ENCODE measurements at places on chromosomes 5 and 9. TPM values are rescaled to one million over a fixed set of nuclear protein-coding genes. Genes with fewer than 3 reads are reported as not detected.
A peak's percentile ranks its signal among the peaks of the same experiment; 100 is the strongest.

- no peak for DNase-seq
- no peaks in the 10 kb centered on the region for H3K27me3 ChIP-seq
- no peaks in the 10 kb centered on the region for H3K36me3 ChIP-seq
- no peaks in the 10 kb centered on the region for H3K4me1 ChIP-seq
- no peak overlapping the region for H3K4me3 ChIP-seq
Measured at GRCh38 chr5:126878085-126878484, 101.1 kb downstream of the LMNB1 start.

- H3K4me3 ChIP-seq, result no peak overlapping the region
- H3K27ac ChIP-seq, result no peak overlapping the region
- no peak for DNase-seq
- H3K27me3 ChIP-seq, result peaks cover 8% of the 10 kb centered on the region
Measured at GRCh38 chr9:81292056-81292805, 397.1 kb downstream of the TLE1 start.

DNA sequence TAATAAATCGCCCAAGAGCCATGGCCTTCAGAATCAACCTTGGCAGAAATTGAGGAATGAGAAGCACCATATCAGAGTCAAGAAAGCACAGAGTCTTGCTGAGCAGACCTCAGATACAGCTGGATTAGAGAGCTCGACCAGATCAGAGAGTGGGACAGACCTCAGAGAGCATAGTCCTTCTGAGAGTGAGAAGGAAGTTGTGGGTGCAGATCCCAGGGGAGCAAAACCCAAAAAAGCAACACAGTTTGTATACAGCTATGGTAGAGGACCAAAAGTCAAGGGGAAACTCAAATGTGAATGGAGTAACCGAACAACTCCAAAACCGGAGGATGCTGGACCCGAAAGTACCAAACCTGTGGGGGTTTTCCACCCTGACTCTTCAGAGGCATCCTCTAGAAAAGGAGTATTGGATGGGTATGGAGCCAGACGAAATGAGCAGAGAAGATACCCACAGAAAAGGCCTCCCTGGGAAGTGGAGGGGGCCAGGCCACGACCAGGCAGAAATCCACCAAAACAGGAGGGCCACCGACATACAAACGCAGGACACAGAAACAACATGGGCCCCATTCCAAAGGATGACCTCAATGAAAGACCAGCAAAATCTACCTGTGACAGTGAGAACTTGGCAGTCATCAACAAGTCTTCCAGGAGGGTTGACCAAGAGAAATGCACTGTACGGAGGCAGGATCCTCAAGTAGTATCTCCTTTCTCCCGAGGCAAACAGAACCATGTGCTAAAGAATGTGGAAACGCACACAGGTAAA lies 4.5 kb downstream of the NFX1 start:
- DNase-seq, result no peak
- H3K27ac ChIP-seq, result no peak overlapping the region
- no peaks in the 10 kb centered on the region for H3K27me3 ChIP-seq

- H3K4me1 ChIP-seq, result no peaks in the 10 kb centered on the region
- no peaks in the 10 kb centered on the region for H3K27me3 ChIP-seq
- no peak overlapping the region for H3K4me3 ChIP-seq
- no peaks in the 10 kb centered on the region for H3K36me3 ChIP-seq
- no peak for DNase-seq
- no peak overlapping the region for H3K27ac ChIP-seq
Measured at GRCh38 chr9:103319979-103320378, 324.8 kb downstream of the CYLC2 start.

DNA sequence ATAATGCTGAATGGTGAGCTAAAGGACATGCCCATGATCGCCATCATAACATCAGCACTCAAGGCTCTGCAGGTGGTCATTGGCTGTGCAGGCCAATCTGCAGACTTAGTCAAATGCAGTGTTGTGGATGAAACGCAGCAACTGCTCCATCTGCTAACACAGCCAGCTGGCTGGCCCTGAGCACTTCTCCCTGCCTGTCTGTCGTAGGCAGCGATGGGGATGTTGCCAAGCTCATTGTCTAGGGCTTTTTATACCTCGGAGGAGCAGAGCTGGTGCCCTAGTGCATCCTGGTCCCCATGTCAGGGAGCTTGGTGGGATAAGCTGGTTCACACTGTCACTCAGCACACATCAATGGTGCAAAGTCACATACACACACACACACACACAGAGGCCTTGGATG lies 189.4 kb downstream of the TENT4A start:
- no peaks in the 10 kb centered on the region for H3K27me3 ChIP-seq
- H3K36me3 ChIP-seq, result no peaks in the 10 kb centered on the region
- H3K4me1 ChIP-seq, result no peaks in the 10 kb centered on the region
- no peak overlapping the region for H3K4me3 ChIP-seq
- no peak overlapping the region for H3K27ac ChIP-seq
- DNase-seq, result no peak

- H3K4me1 ChIP-seq, result peaks cover 17% of the 10 kb centered on the region
- DNase-seq, result peak; percentile 30
- no peak overlapping the region for H3K4me3 ChIP-seq
- H3K27me3 ChIP-seq, result no peaks in the 10 kb centered on the region
Measured at GRCh38 chr5:113526421-113526820, 12.9 kb downstream of the YTHDC2 start.

DNA sequence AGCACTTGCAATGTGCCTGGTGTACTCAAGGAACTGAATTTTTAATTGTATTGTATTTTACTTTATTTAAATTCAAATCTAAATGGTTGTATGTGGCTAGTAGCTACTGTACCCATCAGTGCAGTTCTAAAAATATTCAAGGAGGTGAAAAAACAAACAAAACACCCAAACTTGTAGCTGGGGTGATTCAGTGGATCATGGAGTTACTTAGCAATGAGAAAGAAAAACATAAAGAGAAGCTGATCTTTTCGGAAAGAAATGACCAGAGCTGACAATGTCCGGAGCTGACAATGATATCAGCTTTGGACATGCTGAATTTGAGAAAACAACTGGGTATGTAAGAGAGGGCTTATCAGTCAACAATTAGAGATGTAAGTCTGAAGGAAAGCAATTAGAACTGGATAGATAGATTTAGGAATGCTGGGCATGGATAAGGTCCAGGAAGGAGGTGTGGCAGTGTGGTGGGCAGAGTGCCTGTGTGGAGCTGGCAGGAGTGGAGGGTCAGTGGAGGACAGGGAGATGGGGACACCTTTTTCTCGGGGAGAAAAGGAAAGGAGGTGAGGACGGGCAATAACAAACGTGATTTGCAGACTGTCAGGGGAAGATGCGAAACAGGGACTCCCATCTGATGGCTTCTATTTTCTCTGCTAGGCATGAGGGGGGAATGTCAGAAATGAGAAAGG lies 113.2 kb downstream of the DCP2 start:
- DNase-seq, result peak; percentile 11
- no peak overlapping the region for H3K4me3 ChIP-seq
- H3K36me3 ChIP-seq, result no peaks in the 10 kb centered on the region
- H3K27me3 ChIP-seq, result no peaks in the 10 kb centered on the region
- H3K4me1 ChIP-seq, result no peaks in the 10 kb centered on the region
- H3K27ac ChIP-seq, result no peak overlapping the region

GRCh38 chr9:98607787-98608186 lies 100.9 kb downstream of the GABBR2 start:
- peak overlapping the region; percentile 83 for H3K27ac ChIP-seq

GRCh38 chr5:147403651-147404640 lies 105.9 kb downstream of the DPYSL3 start:
- DNase-seq, result peak; percentile 98
- H3K27me3 ChIP-seq, result no peaks in the 10 kb centered on the region
- no peaks in the 10 kb centered on the region for H3K36me3 ChIP-seq
- peak overlapping the region; percentile 70 for H3K4me3 ChIP-seq

- no peaks in the 10 kb centered on the region for H3K36me3 ChIP-seq
- H3K4me3 ChIP-seq, result no peak overlapping the region
- H3K27ac ChIP-seq, result no peak overlapping the region
- H3K4me1 ChIP-seq, result peaks cover 9% of the 10 kb centered on the region
- DNase-seq, result no peak
Measured at GRCh38 chr5:168332042-168332441, 40.6 kb downstream of the WWC1 start.

- H3K4me3 ChIP-seq, result no peak overlapping the region
- no peaks in the 10 kb centered on the region for H3K27me3 ChIP-seq
- no peak for DNase-seq
- peaks cover 5% of the 10 kb centered on the region for H3K4me1 ChIP-seq
- no peaks in the 10 kb centered on the region for H3K36me3 ChIP-seq
- H3K27ac ChIP-seq, result no peak overlapping the region
Measured at GRCh38 chr5:96189987-96190386, 228.3 kb upstream of the ELL2 start.

GRCh38 chr5:142527664-142528295 lies 158.1 kb downstream of the FGF1 start:
- peaks cover 14% of the 10 kb centered on the region for H3K4me1 ChIP-seq
- no peak overlapping the region for H3K27ac ChIP-seq
- H3K36me3 ChIP-seq, result no peaks in the 10 kb centered on the region
- no peak overlapping the region for H3K4me3 ChIP-seq

DNA sequence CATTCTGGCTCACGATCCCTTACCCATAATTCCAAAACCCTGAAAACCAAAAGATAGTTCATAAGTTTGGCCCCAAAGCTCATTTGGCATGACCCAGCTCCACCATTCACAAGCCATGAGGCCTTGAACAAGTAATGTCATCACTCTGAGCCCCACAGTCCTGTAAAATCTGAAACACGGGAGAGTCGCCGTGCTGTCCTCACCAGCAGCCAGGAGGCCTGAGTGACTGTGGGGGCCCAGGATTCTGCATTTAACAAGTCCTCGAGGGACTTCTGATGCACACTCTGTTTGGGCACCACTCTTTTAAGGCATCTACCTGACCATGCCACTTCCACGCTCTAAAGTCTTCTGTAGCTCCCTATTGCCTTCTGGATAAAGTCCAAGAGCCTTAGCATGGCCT lies 40.8 kb downstream of the DUSP1 start:
- no peaks in the 10 kb centered on the region for H3K36me3 ChIP-seq
- H3K27ac ChIP-seq, result no peak overlapping the region
- H3K4me1 ChIP-seq, result peaks cover 27% of the 10 kb centered on the region

GRCh38 chr5:43485406-43485805 lies 1.7 kb upstream of the TMEM267 start:
- no peak overlapping the region for H3K4me3 ChIP-seq
- H3K27me3 ChIP-seq, result no peaks in the 10 kb centered on the region
- H3K4me1 ChIP-seq, result peaks cover 13% of the 10 kb centered on the region
- H3K27ac ChIP-seq, result peak overlapping the region; percentile 95

- peak within 1 kb of the TSS; percentile 99 for H3K27ac ChIP-seq
- DNase-seq, result peak; percentile 97
- peaks cover 31% of the 10 kb centered on the region for H3K4me1 ChIP-seq
Measured at GRCh38 chr5:151686674-151687407, at the start of gene SPARC. Gene SPARC (minus strand): TSS chr5:151686915. CDS start chr5:151676188, 10,727 bp downstream.

GRCh38 chr9:110599468-110599867 lies 19.9 kb upstream of the SVEP1 start:
- no peaks in the 10 kb centered on the region for H3K4me1 ChIP-seq
- no peaks in the 10 kb centered on the region for H3K27me3 ChIP-seq
- no peaks in the 10 kb centered on the region for H3K36me3 ChIP-seq
- peak; percentile 18 for DNase-seq
- no peak overlapping the region for H3K4me3 ChIP-seq

DNA sequence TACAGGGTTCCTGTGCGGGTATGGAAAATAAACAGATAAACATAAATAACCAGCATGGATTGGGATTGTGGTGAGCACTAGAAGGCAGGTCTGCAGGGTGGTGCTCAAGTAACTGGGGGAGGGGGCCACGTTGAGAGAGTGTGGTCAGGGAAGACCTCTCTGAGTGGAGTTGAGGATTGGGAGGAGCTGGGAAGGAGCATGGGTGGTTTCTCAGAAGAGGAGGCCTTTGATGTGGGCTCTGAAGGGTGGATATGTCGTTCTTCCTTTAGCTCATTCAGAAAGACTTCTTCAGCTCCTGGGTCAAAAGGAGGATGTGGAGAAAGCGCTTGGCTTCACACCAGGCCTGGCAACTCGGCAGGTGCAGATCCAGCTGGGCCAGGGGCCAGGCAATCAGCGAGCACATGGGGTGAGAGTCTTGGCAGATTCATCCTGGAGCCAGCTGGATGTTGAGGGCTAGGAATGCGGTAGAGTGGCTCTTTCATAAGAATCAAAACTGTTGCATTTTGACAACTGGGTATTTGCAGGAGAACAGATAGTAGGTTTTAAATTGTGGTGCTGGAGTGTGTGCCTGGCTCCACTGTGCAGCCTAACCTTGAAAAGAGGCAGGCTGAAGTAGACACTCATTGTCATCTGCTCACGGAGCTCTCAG lies 71.7 kb downstream of the PCSK5 start:
- peaks cover 7% of the 10 kb centered on the region for H3K4me1 ChIP-seq
- H3K4me3 ChIP-seq, result no peak overlapping the region
- H3K36me3 ChIP-seq, result no peaks in the 10 kb centered on the region
- no peak for DNase-seq

- H3K4me3 ChIP-seq, result no peak overlapping the region
- H3K4me1 ChIP-seq, result no peaks in the 10 kb centered on the region
- H3K36me3 ChIP-seq, result no peaks in the 10 kb centered on the region
- DNase-seq, result no peak
- H3K27ac ChIP-seq, result no peak overlapping the region
Measured at GRCh38 chr5:133450286-133450685, 162.1 kb downstream of the FSTL4 start.

GRCh38 chr5:140690376-140690932 lies 716 bp downstream of the HARS1 start:
- DNase-seq, result peak; percentile 60
- H3K27me3 ChIP-seq, result no peaks in the 10 kb centered on the region
- peak overlapping the region; percentile 80 for H3K27ac ChIP-seq
- peaks cover 11% of the 10 kb centered on the region for H3K4me1 ChIP-seq
- peaks cover 12% of the 10 kb centered on the region for H3K36me3 ChIP-seq
- H3K4me3 ChIP-seq, result peak overlapping the region; percentile 96

- H3K27me3 ChIP-seq, result peaks cover 56% of the 10 kb centered on the region
- no peak overlapping the region for H3K27ac ChIP-seq
- H3K36me3 ChIP-seq, result no peaks in the 10 kb centered on the region
- H3K4me1 ChIP-seq, result 0 out of 2 replicates have a peak, but pooled peaks cover under 1% of the 10 kb centered on the region
- DNase-seq, result no peak
Measured at GRCh38 chr9:34624475-34625185, 4.2 kb downstream of the ARID3C start.

DNA sequence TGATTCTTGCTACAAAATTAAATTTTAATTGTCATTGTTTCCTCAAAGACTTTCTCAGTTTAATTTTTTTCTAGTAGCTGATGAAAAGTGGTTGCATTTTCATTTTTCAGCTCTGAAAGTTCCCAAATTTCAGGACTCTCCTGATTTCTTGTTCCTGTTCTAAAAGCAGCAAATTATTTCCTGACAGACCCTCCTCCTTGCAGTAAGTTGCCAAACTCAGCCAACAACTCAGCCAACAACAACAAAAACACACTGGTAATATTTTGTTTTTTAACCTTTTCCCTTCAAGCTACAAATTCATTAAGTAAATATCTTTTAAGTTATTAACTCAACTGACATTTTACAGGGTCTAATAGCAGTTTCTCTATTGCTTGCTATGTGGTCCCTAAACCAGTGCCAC lies 487.8 kb upstream of the NUDT12 start:
- no peaks in the 10 kb centered on the region for H3K36me3 ChIP-seq
- H3K4me1 ChIP-seq, result no peaks in the 10 kb centered on the region
- H3K27me3 ChIP-seq, result no peaks in the 10 kb centered on the region
- H3K4me3 ChIP-seq, result no peak overlapping the region

FOXD4L6 gene
- not detected for total RNA-seq

C5orf52 gene
- total RNA-seq, result not detected

FOXD1 gene
- total RNA-seq, result 50.0 TPM

SCGB3A2 gene
- total RNA-seq, result not detected

GHR gene
- 1.5 TPM for total RNA-seq

PCDHA11 gene
- total RNA-seq, result not detected

HTR1A gene
- total RNA-seq, result not detected

IFNA2 gene
- total RNA-seq, result not detected

PCDHA9 gene
- total RNA-seq, result not detected

All from GM23248 (cell line).